Uterus (tissue), 4 donors: ENCODE measurements at places on chromosomes 2 and 18.

DNA sequence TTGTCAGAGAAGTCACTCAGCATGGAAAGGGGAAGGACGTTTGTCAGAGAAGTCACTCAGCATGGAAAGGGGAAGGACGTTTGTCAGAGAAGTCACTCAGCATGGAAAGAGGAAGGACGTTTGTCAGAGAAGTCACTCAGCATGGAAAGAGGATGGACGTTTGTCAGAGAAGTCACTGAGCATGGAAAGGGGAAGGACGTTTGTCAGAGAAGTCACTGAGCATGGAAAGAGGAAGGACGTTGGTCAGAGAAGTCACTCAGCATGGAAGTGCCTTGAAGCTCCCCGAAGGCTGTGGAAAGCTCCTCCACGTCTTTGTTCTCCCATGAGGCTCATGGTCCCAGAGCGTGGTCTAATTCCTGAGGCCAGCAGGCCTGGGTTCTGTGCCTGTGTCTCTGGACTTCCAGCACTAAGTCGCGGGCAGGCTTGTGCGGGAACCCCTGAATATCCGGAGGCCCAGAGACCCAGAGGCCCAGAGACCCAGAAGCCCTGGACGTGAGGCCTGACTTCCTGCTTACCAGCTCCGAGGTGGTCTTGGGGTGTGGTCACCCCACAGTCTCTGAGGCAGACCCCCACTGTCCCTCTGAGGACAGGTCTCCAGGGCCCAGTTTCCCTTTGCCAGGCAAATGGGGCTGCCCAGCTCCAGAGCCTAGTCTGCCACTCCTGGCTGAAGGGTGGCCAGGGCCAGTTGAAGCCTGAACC lies 70.4 kb upstream of the TWIST2 start:
- no peak for DNase-seq

DNA sequence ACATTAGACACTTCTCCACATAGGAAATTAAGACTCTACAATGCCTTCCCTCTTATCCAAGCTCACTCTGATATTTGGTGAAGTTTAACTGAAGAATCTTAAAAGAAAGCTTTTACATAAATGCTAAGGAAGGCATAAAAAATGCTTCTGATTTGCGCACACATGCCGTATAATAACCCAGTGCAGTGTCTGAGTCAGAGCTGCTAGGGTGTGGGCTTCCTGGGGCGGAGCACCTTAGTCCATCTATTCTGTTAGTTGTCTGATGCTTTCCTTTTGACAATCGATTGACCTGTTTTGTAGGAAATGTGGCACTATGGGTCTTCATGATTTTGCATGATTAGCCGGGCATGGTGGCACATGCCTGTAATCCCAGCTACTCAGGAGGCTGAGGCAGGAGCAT lies 231.5 kb downstream of the AFF3 start:
- no peak for DNase-seq

- DNase-seq = no peak
These were observed 313.8 kb downstream of the NRXN1 start for GRCh38 chr2:50718146-50718545.

DNA sequence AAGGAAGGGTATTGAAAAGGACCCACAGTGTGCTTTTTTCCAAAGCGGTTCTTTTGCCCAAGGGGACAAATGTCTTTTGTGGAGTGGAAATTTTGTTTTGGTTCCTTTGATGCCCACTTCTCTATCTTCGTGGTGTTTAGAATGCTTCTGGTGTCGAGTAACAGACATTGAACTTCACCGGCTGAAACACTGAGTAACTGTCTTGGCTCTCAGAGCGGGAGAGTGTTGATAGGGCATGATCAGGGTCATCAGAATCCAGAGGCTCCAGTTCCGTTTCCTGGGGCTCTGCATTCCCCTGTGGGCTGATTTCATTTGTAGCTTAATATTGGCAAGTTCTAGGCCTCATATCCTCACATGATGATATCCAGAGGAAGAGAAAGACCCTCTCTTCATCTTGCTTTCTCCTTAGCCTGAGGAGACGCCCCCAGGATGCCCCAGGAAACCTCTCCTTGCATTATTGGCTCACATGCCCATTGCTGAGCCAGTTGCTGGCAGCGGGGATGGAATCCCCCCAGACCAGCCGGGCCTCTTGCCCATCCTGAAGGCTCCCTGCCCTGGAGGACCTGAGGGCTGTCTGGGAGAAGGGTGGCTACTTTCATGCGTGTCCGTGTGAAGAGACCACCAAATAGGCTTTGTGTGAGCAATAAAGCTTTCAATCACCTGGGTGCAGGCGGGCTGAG lies 27.9 kb upstream of the AGFG1 start:
- DNase-seq = no peak
